Glutamatergic neuron (in vitro differentiated cells): ENCODE measurements at places on chromosomes 13 and 19. TPM values are rescaled to one million over a fixed set of nuclear protein-coding genes. Genes with fewer than 3 reads are reported as not detected.

The ZNF568 gene
- 9.3 TPM for total RNA-seq

The CCNA1 gene
- 4.3 TPM for total RNA-seq

The ITPKC gene
- 13.8 TPM for total RNA-seq

The SLC25A42 gene
- total RNA-seq = 14.2 TPM

The GPC6 gene
- 11.8 TPM for total RNA-seq

The LILRB4 gene
- total RNA-seq = 0.44 TPM

The PRR36 gene
- total RNA-seq = 37.4 TPM

The ZNF729 gene
- not detected for total RNA-seq
